ENCODE measurements at places on chromosomes 1 and 21. TPM values are rescaled to one million over a fixed set of nuclear protein-coding genes. Genes with fewer than 3 reads are reported as not detected.

The FBXO28 gene
- total RNA-seq, result 31.9 TPM

The SLC2A1 gene
- total RNA-seq, result 132 TPM

The NOS1AP gene
- total RNA-seq, result 0.89 TPM

The ANGPTL7 gene
- total RNA-seq, result not detected

The S100A3 gene
- total RNA-seq, result 1.0 TPM

The PAPPA2 gene
- total RNA-seq, result 0.13 TPM

The B3GALT5 gene
- 0.15 TPM for total RNA-seq

The HPCA gene
- total RNA-seq, result not detected

The PTAFR gene
- 30.8 TPM for total RNA-seq

The PCSK9 gene
- total RNA-seq, result 0.14 TPM

The SLC1A7 gene
- not detected for total RNA-seq

The REG4 gene
- total RNA-seq, result not detected

The ZBTB8B gene
- total RNA-seq, result not detected

The IFNLR1 gene
- 3.9 TPM for total RNA-seq

The DIPK1A gene
- 12.6 TPM for total RNA-seq

The OR6N1 gene
- 0.77 TPM for total RNA-seq

The TLCD4 gene
- 12.5 TPM for total RNA-seq

The CGN gene
- total RNA-seq, result not detected

The NEXN gene
- 4.3 TPM for total RNA-seq

The LMNA gene
- total RNA-seq, result 114 TPM

The CRYAA gene
- total RNA-seq, result not detected

The USH2A gene
- total RNA-seq, result not detected

The ANXA9 gene
- total RNA-seq, result 0.51 TPM

The SCAMP3 gene
- total RNA-seq, result 49.6 TPM

The SLAMF7 gene
- total RNA-seq, result 63.5 TPM

The MYOG gene
- total RNA-seq, result not detected

The KPRP gene
- total RNA-seq, result not detected

The UMODL1 gene
- total RNA-seq, result not detected

The RORC gene
- 4.1 TPM for total RNA-seq

The IL20 gene
- not detected for total RNA-seq

The PFDN2 gene
- total RNA-seq, result 14.9 TPM

The RGS4 gene
- total RNA-seq, result 1.5 TPM

The PRAMEF4 gene
- total RNA-seq, result not detected

The GPR25 gene
- total RNA-seq, result not detected
